ENCODE measurements at places on chromosomes 4 and X. TPM values are rescaled to one million over a fixed set of nuclear protein-coding genes. Genes with fewer than 3 reads are reported as not detected.
A peak's percentile ranks its signal among the peaks of the same experiment; 100 is the strongest.

DNA sequence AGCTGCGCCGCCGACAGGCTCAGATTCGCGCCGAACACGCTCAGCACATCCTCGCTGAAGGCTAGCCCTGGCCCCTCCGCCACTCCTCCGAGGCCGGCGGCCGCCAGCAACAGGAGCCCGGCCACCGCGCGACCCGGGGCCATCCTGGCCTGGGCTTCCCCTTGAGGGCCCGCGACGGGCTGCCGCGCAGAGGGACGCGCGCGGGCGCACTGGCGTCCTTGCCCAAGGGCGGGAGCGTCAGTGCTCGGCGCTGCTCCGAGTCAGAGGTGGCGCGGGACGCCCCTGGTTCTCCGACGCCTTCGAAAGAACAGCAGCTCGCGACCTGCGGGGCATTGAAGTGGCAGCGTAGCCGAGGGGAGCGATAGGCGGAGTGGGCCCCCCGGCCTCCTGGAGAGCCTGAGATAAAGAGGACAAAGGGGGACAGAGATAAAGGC, 745 bp downstream of the SLC39A8 start:
- DNase-seq = peak; percentile 42

Gene KLHL4
- polyA plus RNA-seq = 4.1 TPM

DNA sequence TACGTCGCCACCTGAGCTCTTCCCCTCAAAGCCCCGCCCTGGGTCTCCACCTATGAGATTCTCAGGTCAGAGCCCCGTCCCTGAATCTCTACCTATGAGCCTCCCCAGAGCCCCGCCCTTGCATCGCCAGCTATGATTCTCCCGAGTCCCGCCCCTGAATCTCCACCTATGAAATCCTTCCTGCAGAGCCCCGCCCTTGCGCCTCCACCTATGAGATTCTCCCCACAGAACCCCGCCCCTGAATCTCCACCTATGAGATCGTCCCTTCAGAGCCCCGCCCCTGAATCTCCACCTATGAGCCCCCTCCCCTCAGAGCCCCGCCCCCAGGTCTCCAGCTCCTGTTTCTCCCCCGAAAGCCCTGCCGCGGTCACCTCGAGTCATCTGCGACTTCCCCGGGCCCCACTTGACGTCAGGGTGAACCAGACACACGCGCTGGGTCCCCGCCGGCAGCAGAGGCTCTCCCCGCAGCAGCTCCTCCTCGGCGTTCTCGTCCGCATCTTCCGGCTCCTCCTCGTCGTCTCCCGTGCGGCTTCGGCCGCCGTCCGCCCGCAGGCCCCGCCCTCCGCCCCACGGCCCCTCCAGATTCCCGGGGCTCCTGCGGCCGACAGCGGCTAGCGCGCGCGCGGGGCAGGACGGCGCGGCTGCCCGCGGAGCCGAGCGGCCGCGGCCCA, 393 bp downstream of the GTPBP6 start:
- DNase-seq = peak; percentile 97

GRCh38 chr4:147128787-147129186, 183.1 kb upstream of the TTC29 start:
- no peak for DNase-seq

Gene USP17L13
- not detected for polyA plus RNA-seq

GRCh38 chr4:172042714-172043114, 229.5 kb downstream of the GALNTL6 start:
- DNase-seq = peak; percentile 6

Gene TRO
- 33.0 TPM for polyA plus RNA-seq

DNA sequence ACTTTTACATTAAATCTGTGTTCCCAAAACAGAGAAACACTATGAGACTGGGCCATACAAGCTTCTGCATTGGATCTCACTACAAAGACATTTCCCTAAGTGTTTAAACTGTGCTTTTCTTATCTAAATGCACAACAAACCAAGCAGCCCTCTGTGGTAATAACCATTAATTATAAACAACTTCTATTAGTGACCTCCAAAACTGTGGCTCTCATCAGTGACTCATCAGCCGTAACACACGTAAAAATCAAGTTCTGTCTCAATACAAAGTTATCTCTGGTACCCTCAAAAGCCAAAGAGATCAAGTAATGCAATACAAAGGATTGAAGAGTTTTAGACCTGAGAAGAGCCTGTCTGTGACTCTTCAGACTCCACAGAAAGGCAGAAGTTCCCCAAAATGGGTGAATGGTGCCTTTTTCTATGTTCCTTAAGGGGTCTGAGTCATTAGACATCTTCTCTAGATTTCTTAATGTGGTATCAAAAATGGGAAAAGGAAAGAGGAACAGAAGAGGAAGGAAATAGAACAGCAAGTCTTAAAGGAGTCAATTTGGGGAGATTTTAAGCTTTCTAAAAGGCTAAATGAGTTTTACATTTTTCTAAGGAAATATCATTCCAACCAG, 189.8 kb upstream of the PPP1R2C start:
- DNase-seq = no peak
